Activated T-cell treated with anti-CD3 and anti-CD28 coated beads for 1 hour (primary cell): ENCODE measurements at places on chromosomes 2 and 18.

GRCh38 chr2:128379021-128380015 is 60.6 kb upstream of the HS6ST1 start:
- DNase-seq: no peak

- no peak for DNase-seq
These were observed 6.0 kb upstream of the SLC35F6 start for GRCh38 chr2:26757873-26758789.

DNA sequence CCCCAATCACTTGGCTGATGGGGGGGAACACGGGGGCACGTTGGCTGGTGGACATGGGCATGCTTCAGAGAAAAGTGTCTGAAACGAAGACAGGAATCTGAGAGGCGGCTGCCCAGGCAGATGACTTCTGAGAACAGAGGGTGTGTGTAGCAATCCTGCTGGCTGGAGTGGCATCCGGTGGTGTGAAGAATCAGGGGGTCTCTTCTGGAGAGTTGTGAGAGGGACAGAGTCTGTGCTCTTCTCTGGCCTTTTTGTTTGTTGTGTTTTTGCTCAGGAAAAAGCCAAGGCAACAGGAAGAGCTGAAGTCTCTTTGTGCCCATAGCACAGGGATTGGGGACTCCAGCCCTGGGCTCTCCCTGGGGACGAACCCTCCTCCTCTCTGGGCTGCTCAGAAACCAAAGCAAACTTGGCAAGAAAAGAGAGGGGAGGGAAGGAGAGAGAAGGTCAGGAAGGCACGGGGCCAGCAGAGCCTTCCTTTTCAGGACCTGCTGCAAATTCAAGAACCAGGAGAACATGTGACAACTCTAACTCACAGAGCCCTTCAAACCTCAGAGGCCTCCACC is 97.0 kb upstream of the SMAD2 start:
- no peak for DNase-seq

DNA sequence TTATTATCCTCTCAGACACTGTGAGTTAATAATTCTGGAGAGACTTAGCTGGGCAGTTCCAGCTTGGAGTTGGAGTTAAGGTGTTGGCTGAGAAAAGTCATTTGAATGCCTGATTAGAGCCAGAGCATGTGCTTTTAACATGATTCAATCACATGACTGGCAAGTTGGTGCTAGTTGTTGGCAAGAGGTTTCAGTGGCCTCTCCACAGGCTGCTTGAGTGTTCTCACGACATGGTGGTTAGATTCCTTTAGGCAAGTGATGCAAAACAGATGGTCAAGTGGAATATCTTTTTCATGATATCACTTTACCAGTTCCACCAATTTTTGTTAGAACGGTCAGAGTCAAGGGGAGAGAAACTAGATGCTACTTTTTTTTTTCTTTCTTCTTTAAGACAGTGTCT is 262.7 kb upstream of the FN1 start:
- DNase-seq: no peak

DNA sequence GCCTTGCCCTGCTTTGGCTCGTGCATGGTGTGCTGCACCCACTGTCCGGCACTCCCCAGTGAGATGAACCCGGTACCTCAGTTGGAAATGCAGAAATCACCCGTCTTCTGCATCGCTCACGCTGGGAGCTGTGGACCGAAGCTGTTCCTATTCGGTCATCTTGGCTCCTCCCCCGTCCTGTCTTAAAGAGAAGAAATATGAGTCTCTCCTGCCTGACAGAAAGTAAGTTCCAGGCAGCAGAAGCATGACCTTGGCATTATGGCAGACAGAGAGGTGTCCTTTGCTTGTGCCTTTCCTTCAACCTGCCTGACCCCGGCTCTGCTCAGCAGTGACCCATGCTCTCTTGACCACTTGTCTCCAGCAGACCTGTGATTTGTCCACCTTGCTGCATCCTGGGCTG is 62.5 kb upstream of the CYP1B1 start:
- no peak for DNase-seq

DNA sequence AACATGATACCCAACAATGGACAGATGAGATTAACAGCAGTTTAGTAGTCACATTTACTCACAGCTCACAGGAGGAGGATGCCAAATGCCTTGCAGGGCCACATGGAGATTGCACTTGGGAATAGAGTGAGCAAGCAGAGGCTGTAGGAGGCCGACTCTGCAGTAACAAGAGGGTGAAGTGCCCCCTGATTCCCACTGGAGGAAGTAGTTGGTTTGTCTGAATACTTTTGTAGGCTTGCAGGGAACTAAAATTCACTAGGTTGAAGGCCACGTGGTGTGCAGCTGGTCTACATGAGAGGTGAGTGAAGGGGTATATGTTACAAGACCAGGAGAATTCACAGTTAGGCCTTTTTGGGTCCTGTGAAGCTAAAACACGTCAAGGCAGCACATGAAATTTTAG is 419.3 kb upstream of the TNP1 start:
- no peak for DNase-seq

DNA sequence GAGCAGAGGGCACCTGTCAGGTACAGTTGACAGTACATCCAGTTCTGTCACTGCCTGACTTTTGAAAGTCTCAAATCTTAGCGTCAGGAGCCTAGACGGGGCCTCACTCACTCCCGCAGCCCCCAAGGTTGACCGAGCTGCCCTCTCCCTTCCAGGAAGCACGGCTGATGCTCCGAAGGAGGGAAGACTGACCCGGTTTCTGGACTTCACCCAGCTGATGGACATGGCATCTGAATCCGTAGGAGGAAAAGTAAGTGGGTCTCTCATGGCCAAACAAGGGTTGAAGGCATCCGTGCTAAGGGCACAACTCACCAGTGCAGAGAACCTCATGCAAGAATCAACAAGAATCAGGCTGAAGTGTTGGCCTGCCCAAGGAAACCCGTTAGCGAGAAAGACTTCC is 12.9 kb downstream of the ALLC start:
- no peak for DNase-seq
